SJSA1 (cell line): ENCODE measurements at places on chromosomes 3 and 15. TPM values are rescaled to one million over a fixed set of nuclear protein-coding genes. Genes with fewer than 3 reads are reported as not detected.

ABHD17C gene
- 1.3 and 3.4 TPM in 2 replicates for total RNA-seq

OR5K2 gene
- total RNA-seq, result not detected in 2 replicates

DNA sequence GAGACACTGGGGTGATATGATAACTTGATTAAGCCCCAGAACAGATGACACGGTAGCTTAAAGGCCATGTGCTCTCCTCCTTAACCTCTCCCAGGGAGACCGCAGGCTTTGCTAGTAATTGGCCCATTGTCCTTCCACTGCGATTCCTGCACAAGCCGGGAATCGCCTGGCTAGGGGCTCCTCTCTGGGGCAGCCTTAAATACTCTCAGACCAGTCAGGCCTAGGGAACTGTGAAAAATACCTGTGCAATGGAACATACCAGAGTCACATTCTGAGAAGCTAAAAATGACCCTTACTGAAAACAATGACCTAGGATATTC lies 56.3 kb downstream of the CPN2 start:
- H3K27me3 ChIP-seq, result no peaks in the 10 kb centered on the region
- no peak overlapping the region for H3K27ac ChIP-seq
- no peaks in the 10 kb centered on the region for H3K36me3 ChIP-seq

- H3K36me3 ChIP-seq, result no peaks in the 10 kb centered on the region
- H3K27me3 ChIP-seq, result no peaks in the 10 kb centered on the region
- no peak overlapping the region for H3K27ac ChIP-seq
- DNase-seq, result no peak
- no peak overlapping the region for H3K4me3 ChIP-seq
Observed at GRCh38 chr3:168495270-168495669, 399.5 kb upstream of the GOLIM4 start.

DNA sequence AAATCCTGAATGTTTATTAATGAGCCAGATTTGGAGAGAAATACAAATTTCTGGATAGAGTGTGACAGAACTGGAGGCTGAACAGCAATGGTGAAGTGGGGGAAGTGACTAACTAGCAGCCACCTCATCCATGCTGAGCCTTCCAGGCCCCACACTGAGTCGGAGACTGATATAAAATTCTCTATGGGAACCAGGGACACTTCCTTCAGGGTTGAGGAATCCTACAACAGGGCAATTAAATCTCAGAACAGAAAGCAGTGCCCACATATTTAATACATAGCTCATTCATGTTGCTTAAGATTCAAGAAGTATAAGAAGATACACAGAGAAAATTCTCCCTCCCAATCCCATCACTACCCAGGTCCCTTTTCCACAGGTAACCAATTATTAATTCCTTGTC lies 49.3 kb downstream of the HACD2 start:
- H3K27ac ChIP-seq, result no peak overlapping the region
- peak; percentile 20 for DNase-seq
- no peaks in the 10 kb centered on the region for H3K27me3 ChIP-seq
- H3K36me3 ChIP-seq, result no peaks in the 10 kb centered on the region

FBXW12 gene
- not detected in 2 replicates for total RNA-seq
